Large intestine (tissue), 12 donors: ENCODE measurements at places on chromosomes 2 and 18.

DNA sequence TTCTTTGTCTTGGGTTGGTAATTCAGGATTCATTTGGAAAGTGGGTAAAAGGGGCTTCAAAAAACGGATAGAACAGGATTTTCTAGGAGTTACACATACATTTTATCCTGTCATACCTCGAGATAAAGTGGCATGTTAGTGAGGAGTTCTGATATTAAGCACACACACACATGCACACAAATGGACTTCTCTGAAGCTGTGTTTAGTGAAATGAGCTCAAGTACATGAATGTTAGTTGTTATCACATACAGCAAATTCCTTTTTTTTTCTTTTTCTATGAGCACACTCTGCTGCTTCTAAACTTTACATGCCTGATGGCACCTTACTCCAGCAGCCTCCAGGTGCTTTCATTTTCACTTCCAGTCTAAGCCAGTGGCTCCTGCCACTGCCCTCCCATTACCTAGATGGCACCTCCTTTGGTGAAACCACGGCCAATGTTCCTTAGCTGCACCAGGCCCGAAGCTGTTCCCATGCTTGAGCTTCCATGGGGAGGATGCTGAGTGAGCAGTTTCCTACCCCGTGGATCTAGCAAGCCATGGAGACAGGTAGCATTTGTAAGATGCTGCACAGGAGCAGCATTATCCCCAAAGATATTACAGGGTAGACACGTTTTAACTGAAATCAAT is 49.7 kb downstream of the STAT1 start:
- peak; percentile 50 for DNase-seq

DNA sequence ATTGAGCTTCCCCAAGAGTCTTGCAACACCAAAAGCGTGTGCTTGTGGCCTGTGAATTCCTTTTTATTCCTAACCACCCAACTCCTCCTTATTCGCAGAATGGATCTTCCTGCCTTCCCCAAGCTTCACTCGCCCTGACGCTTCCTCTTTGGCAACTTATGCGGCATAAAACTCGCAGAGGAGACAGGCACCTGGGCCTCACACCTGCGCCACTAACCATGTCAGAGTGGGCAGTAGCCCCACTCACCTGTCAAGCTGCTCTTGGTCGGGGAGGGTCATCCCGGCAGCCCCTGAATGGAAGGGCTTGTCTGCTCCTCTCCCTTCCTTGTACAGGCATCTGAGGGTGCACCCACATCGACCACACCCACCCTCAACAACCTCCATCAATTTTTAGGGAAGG is 106.9 kb upstream of the GPC1 start:
- DNase-seq: no peak

DNA sequence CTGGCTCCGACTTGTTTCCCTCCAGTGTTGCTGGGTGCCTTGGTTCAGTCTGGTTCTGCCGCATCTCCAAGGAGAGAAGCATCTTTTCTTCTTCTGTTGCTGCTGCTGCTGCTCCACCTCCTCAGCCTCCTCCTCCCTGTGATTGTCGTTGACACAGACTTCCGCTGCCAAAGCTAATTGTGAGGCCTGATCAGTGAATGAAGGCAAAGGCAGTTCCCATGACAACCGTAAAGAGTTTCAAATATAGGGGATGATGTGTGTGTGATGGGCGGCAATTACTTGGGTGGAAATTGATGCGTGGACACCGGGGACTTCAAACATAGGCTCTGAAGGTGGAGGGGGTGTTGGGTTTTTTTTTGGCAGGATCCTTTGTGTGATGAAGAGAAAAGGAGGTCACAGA is 13.7 kb downstream of the TET3 start:
- DNase-seq: no peak

- DNase-seq: no peak
Measured at GRCh38 chr18:44700652-44701051, 20.0 kb downstream of the SETBP1 start.

GRCh38 chr18:78871618-78872017 is 108.0 kb upstream of the SALL3 start:
- DNase-seq: no peak

DNA sequence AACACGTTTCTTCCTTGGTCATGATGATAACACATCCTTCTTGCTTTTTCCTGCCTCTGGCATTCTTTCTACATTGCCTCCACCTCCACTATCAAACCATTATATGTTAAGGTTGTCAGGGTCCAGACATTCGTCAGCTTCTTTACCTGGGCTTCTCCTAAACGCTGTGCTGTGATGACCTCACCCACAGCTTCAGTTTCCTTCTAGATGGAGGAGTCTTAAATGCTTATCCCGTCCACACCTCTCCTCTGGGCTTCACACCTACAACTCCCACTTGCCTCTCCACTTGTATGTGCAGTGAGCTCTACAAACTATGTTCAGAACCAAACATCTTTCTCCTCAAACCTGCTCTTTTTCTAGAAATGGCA is 666 bp upstream of the STAT1 start:
- no peak for DNase-seq

GRCh38 chr2:153386481-153386897 is 92.1 kb downstream of the RPRM start:
- DNase-seq: no peak
